ENCODE measurements at places on chromosomes 2 and 18.

- DNase-seq, result no peak
Measured at GRCh38 chr2:118122594-118123281, 34.5 kb downstream of the INSIG2 start.

- DNase-seq, result no peak
Measured at GRCh38 chr2:55826246-55826645, 97.3 kb downstream of the EFEMP1 start.

GRCh38 chr18:10659594-10659993, 133.8 kb downstream of the NAPG start:
- DNase-seq, result no peak

DNA sequence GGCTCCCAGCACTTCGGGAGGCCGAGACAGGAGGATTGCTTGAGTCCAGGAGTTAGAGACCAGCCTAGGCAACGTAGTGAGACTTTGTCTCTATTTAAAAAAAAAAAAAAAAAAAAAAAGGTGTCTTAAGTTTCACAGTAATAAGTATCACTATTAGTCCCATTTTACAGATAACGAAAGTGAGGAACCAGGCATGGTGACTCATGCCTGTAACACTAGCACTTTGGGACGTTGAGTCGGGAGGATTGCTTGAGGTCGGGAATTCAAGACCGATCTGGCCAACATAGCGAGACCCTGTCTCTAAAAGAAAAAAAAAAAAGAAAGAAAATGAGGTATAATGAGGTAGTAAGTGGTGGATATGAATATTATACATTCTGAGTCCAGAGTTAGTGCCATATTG, 2.5 kb downstream of the KCNJ13 start:
- no peak for DNase-seq

- no peak for DNase-seq
Measured at GRCh38 chr2:117693154-117693553, 121.3 kb upstream of the DDX18 start.

- peak; percentile 24 for DNase-seq
Measured at GRCh38 chr2:98346311-98347236, at the start of gene CNGA3. CNGA3 (plus strand) TSS chr2:98346456; CDS start chr2:98369976, 23,520 bp downstream.

GRCh38 chr2:207133820-207134519, 31.8 kb downstream of the KLF7 start:
- peak; percentile 98 for DNase-seq

- peak; percentile 25 for DNase-seq
Measured at GRCh38 chr18:63138436-63139340, 180.9 kb downstream of the BCL2 start.

- DNase-seq, result peak; percentile 36
Measured at GRCh38 chr2:128313091-128313836, 5.4 kb downstream of the HS6ST1 start.

DNA sequence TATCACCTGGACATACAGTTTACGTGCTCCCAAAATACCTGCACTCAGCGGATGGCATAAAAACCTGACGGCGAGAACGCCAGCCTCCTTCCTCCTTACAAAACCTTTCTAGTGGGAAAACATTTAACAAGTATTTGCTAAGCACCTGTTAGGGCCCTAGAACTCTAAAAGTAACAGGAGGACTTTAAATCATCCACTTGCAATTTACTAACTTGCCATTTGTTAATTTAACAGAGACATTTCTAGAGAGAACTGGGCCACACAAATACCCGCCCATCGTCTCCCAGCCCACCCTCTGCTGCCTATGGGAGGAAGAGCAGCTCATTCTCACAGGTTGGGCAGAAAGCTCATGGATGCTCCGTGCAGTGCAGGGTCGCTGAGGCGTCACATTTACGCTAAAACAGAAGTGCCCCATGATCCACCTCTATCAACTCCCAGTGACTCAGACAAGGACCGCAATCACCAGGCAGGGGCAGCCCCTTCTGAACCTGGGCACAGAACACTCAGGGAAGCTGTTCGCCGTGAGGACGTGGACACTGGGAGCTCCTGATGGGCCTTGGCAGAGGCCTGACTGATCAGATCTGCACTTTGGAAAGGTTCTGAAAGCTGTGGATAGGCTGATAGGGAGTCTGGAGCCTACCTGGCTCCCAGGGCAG, 106.9 kb downstream of the HDAC4 start:
- no peak for DNase-seq

DNA sequence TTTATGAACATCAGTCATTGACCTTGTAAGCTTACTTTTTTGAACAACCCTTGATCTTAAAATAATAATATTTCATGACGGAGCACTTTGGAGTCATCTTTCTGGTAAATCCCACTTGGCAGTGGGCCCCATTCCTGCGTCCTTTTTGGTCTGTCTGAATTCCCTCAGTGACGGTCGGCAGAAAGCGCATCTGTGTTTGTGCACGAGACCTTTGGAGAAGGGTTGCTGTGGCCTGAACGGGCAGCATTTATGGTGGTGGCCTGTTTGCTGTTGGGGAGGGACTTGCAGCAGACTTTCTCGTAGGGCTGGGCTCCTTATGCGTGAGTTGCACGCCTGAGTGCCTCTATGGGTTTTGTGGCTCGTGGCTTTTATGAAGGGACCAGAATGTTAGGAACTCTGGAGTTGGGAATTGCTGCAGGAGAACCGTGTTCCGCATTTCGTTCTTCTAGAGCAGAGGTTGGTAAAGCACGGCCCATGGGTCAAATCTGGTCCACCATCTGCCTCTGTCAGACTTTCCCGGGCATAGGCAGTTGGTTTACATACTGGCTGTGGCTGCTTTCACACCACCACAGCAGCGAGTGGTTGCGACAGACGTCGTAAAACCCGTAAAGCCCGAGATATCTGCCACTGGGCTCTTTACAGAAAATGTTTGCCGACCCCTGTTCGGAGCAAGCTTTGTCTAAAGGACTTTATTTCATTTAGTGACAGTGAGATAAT, 30.8 kb downstream of the LPIN1 start:
- DNase-seq, result peak; percentile 14

- DNase-seq, result peak; percentile 48
Measured at GRCh38 chr2:112547333-112547732, 5.1 kb downstream of the POLR1B start.

GRCh38 chr2:128237081-128237534, 81.6 kb downstream of the HS6ST1 start:
- DNase-seq, result no peak

DNA sequence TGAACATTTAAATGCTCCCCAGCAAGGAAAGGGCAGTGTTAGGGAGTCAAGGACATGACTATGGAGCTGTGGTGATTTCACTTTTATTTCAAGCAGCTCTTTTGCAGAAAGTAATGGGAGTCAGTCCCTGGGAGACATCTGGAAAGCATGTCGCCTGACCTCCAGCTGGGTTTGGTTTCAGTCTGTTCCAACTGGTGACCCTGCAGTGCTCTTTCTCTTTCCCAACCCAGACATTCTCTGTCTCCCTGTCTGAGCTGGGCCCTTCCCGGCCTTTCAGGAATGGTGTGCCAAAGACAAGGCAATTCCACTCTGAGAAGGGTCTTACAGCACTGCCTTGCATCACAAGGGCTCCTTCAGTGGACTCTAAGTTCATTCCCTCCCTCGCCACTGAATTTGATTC, 323.2 kb downstream of the OSR1 start:
- peak; percentile 38 for DNase-seq

- no peak for DNase-seq
Measured at GRCh38 chr2:56483081-56483480, 299.3 kb downstream of the CCDC85A start.

DNA sequence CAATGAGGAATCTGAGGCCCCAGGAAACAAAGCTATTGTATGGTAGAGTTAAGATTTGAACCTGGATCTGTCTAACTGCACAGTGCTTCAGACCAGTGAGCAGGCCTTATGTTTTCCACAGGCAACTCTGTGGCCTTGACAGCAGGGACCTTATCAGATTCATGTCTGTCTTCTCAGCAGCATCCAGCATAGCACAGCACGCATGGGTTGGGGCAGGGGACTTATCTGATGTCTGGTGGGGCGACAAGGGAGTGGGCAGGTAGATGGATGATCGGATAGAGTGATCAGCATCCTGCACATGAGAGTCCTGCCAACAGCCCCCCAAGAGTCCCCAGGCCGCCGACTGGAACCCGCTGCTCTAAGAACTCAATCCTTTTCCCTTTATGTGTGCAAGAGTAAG, 28.7 kb upstream of the KCNF1 start:
- no peak for DNase-seq

DNA sequence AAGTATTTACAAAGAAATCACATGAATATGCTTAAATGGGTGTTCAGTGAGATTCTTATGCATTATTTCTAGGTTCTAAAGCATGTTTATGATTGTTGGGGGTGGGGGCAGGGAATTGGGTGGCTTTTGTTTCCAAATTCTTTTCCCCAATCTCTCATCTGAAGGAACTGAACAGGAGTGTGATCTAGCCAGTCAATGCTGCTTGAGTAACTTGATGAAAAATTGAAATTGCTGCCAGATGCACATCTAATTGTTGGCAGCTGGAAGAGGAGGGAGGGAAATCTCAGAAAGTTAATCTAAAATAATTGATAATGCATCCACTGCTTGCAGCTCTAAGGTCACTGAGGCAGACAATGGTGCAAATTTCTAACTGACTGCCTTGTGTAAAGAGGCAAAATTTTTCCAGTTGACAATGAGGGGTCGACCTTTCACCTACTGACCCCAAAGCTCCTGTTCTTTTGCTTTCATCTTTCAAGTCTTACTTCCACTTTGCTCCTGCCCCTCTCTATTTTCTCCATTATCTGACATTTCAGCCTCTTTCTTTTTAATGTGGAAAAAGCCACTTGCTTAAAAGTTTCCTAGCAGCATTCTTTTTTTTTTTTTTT, 53.3 kb downstream of the IRS1 start:
- no peak for DNase-seq

DNA sequence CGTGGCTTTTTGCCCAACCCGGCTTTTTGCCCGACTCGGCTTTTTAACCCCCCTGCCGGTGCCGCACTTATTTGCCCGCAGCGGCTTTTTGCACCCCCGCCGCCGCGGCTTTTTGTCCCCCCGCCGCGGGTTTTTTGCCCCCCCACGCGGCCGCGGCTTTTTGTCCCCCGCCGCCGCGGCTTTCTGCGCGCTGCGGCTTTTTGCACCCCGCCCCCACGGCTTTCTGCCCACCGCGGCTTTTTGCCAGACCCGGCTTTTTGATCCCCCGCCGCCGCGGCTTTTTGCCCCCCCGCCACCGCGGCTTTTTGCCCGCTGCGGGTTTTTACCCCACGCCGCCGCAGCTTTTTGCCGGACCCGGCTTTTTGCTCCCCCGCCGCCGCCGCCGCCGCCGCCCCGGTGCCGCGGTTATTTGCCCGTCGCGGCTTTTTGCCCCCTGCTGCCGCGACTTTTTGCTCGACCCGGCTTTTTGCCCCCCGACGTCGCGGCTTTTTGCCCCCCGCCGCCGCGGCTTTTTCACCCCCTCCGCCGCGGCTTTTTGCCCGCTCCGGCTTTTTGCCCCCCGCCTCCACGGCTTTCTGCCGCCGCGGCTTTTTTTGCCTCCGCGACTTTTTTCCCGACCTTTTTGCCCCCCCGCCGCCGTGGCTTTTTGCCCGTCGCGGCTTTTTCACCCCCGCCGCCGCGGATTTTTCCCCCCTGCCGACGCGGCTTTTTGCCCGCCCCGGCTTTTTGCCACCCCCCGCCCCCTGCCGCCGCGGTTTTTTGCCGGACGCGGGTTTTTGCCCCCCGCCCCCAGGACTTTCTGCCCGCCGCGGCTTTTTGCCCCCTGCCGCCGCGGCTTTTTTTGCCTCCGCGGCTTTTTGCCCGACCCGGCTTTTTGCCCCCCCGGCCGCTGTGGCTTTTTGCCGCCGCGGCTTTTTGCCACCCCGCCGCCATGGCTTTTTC, 2786.5 kb downstream of the RPIA start:
- DNase-seq, result peak; percentile 21

DNA sequence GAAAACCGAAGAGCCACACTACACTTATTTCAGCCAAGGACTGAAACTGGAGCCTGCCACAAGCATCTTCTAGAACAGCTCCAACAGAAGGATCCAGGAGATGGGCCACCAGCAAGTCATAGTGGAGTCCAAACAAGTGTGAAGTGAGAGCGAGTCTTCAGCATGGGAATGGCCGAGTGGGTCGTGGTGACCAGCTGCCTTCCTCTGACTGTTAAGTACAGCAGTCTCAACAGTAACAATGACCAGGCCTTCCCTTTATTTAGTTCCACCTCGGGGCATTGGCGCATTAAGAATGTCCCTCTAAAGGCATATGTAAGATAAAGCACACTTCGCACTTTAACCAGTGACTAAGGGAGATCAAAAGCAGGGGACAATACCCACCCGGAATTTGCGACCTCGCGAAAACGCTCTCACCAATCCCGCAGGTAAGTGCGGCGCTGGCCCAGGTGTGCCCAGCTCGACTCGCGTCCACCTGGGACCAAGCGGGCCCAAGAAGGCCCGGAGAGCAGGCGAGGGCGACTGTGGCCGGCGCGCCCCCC, 1.1 kb downstream of the L3MBTL4 start:
- DNase-seq, result no peak

DNA sequence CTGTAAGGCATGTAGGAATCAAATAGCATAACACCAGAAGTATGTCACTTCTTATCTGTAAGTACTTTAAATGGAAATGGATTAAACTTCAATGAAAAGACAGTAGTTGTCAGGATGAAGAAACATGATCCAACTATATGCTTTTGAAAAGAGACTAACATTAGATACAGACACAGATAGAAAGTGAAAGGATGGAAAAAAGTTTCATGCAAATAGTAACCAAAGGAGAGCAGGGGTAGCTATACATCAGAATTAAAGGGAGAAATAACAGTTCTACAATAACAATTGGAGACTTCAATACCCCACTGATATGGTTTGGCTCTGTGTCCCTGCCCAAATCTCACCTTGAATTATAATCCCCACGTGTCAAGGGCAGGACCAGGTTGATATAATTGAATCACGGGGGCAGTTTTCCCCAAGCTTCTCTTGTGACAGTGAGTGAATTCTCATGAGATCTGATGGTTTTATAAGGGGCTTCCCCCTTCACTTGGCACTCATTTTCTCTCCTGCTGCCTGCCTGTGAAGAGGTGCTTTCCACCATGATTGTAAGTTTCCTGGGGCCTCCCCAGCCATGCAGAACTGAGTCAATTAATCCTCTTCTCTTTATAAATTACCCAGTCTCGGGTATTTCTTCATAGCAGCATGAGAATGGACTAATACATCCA, 205.4 kb upstream of the CDH2 start:
- no peak for DNase-seq

DNA sequence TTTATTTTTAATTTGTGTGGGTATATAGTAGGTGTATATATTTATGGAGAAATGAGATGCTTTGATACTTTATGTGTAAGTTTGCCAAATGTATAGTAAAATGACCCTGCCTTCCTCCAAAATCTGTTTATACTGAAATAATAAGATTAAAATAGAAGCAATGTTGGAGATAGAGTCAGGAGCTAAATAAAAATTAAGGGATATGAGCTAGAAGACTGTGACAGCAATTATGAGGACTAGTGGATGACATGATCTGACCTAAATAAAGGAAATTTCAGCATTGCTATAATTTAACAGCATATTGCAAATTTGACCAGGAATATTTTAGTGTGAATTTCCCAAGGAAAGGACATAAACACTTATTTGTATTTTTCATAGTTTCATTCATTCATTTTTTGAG, 60.7 kb downstream of the ITGB6 start:
- no peak for DNase-seq

DNA sequence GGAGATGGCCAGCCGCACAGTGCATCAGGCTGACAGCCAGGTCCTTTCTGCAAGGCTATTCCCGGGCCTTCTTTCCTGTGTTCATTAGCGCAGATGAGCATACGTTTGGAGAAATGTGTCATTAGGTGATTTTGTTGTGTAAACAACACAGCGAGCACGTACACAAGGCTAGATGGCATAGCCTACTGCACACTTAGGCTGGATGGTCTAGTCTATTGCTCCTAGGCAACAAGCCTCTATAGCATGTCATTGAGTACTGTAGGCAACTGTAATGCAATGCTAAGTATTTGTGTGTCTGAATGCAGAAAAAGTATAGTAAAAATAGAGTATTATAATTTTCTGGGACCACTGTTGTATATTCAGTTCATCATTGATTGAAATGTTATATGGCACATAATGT, 50.9 kb upstream of the PHLPP1 start:
- no peak for DNase-seq

All from fibroblast of skin of right quadriceps (primary cell).